ENCODE measurements at places on chromosomes 1 and 21.

GRCh38 chr1:17235135-17235885 is 13.6 kb upstream of the PADI3 start:
- no peak for DNase-seq

DNA sequence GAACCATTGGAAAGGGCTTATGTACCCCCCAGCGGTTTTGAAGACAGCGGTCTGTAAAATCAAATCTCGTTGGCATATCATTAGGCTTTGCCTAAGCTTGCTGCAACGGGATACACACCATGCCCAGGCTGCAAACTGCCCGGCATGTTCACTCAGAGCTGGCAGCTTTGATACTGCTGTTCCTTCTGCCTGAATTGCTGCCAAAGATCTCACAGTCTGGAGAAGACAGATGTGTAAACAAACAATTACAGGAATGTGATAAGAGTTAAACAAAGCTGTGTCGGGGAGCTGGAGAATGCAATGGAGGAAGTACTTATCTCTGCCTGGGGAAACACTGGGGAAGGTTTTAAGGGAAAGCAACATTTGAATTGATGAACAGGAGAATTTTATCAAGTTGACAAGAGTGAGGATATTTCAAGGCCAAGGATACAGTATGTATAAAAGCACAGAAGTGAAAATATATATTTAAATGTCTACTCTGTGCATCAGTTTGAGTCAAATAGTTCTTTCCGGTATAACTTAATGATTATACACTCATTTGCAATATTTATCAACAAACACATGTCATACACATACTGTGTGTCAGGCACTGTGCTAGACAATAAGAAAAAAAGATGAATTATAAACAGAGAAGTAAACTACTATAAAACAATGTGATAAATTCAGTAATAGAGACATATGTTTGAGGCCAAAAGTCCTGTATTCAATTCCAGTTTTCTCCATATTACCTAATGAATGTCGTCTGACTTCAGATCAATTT is 29.9 kb downstream of the CHML start:
- no peak for DNase-seq

DNA sequence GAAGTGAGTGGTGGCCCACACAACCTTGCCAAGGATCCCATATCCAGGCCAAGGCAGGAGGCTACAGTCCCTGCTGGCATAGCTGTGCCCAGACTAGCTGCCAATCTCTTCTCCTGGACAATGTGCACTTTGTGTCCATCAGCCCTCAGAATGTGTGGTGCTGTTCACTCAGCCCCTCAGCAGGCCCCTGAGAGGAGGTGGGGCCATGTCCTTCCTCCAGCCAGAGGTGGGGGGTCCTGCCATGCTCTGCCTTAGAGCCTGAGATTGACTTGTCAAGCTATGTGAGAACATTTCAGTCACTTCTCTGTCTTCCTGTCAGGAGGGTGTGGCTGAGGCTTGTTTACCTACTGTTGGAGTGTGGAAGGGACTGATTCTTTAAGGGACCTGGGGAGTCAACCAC is 1.4 kb downstream of the NCF2 start:
- no peak for DNase-seq

GRCh38 chr1:174841747-174842146 is 158.0 kb upstream of the CACYBP start:
- no peak for DNase-seq

DNA sequence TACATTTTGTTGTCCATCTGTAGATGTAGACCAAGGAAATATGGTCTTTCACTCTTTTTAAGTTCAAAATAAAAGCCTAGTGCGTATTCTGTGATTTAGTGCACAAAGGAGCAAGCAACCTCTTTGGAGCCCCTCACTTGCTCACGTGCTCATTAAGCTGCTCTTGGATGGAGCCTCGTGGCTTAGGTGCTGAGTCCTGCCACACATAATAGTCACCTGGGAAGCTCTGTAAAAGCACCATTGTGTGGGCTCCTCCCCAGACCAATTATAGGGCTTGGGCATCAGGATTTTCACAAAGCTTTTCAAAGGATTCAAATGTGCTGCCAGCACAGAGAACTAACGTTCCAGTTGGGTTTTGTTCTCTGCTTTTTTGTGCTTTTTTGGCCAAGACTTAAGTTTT is 85.0 kb downstream of the PCP4 start:
- DNase-seq, result no peak
